ENCODE measurements at places on chromosomes 1 and 21.

DNA sequence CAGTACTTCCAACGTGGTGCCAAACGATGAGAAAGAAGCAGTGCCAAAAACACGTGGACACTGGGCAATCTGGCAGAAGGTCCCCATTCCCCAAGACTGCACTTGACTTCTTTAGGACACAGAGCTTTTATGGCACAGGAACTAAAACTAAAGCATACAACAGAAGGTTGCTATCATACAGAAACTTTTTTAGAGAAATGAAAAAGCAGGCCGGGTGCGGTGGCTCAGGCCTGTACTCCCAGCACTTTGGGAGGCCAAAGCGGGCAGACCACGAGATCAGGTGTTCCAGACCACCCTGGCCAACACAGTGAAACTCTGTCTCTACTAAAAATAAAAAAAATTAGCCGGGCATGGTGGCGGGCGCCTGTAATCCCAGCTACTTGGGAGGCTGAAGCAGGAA lies 43.0 kb downstream of the GNB1 start:
- no peak for DNase-seq

DNA sequence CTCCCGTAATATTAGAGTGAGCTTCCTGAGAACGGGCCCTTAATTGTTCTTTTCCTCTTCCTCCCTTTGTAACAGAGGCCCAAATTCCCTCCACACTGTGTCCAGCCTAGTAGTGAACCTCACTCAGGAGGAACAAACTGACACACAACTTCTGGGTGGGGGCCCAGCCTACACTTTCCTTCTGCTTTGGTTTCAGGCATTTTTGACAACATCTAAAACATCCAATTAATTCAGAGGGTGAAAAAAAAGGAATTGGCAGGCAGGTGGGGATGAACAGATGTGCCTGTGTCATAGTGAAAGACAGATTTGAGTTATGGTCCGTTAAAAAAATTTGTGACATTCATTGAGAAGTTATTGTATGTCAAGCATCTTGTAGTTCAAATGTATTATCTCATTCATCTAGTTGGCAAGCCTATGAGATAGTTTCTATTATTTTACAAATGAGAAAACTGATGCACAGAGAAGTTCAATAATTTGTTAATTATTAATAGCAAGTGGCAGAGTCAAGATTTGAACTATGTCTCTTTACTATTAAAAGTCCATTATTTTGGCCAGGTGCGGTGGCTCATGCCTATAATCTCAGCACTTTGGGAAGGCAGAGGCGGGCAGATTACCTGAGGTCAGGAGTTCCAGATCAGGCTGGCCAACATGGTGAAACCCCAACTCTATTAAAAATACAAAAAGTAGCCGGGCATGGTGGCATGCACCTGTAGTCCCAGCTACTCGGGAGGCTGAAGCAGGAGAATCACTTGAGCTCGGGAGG lies 41.6 kb upstream of the LRIG2 start:
- DNase-seq = no peak

DNA sequence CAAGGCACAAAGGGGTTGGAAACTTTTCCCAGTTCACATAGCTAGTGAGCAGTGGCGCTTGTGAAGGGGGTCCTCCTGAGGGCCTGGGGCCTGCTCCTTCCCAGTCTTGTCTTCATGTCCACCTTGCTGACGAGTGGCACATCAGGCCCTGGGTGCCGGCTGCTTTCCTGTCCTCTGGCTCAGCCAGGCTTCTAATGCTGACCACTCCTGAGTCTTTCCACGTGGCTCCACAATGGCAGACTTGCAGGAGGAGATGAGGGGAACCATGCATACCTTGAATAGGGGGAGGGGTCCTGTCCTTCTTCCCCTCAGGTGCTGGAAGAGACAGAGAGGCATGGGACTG lies 38.7 kb downstream of the MAPKAPK2 start:
- no peak for DNase-seq

- no peak for DNase-seq
These were observed 288.6 kb downstream of the HHAT start for GRCh38 chr1:210617293-210617692.

GRCh38 chr1:229229137-229229720 lies 41.7 kb upstream of the RAB4A start:
- no peak for DNase-seq

GRCh38 chr1:12487520-12487919 lies 130.5 kb downstream of the DHRS3 start:
- no peak for DNase-seq

DNA sequence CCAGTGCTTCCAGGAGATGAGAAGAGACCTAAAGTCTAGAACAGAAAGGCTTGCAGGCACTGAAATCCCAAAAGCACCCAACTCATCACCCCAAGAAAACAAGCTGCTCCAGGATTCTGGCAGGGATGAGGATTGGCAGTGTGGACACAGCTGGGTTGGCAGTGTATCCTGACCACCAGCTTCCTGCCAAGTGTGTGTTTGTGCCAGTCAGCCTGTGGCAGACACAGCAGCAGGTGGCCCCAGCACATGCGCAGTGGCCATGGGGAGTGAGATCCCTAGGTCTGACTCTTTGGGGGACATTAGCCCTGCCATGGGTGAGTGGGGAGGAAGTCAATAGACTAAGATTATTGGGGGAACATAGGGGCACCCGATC lies 8.7 kb upstream of the SNAPIN start:
- peak; percentile 36 for DNase-seq

DNA sequence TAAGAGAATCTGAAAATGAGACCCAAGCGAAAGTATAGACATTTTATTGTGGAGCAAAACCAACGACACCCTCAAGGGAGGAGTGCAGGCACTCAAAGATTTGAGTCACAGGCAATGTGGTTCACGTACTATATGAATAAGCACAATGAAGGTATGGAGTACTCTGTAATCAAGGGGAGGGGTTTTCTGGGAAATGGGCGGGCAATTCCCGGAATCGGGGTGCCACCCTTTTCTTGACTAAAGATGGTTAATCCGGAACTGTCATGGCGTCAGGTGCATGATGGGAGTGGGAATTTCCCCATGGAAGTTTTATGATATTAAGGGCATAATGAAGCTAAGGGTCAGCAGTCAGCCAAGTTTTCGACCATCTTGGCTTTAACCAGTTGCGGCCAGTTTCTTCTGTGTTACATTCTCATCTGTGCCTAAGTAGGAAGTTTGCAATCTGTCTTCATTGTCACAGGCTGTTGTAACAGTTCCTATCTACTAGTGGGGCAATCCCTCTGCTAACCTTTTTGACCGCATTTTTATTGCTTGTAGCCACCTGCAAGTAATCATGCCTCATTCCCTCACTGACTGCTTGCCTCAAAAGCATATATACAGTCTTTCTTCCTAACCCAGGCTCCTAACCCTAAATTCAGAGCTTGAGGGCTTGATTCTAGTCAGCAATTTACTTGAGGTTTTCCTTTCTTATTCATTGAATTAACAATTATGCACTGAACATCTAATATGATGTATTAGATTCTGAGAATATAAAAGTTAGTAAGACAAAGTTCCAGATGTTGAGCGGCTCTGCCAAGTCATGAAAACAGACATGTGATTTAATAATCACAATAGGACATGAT lies 775 bp upstream of the AIM2 start:
- DNase-seq = peak; percentile 82

DNA sequence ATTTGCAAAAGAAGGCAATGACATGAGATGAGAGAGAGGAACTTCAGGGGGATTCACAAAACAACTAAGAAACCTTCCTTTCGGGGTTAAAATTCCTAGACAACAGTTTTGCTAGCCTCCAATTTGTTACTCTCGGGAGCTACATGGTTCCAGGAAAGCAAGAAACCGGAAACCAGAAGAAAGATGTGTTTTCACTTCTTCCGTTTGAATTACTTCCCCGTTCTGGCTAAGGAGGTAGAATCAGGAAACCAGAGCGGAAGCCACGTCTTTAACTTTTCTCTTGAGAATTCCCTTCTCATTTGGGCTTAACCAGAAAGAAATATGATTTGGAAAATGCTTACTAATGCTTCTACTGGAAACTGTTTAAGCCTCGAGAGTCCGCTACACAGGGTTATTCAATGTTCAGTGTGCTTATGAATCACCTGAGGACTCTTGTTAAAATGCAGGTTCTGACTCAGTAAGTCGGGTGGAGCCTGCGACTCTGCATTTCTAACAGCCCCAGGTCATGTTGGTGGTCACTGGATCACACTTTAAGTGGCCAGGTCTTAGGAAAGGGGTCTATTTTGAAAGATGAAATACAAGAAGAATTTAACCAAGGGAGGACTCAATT lies 43.5 kb upstream of the MCOLN3 start:
- DNase-seq = no peak

- DNase-seq = no peak
These were observed 79.6 kb downstream of the NEGR1 start for GRCh38 chr1:72202761-72203160.

DNA sequence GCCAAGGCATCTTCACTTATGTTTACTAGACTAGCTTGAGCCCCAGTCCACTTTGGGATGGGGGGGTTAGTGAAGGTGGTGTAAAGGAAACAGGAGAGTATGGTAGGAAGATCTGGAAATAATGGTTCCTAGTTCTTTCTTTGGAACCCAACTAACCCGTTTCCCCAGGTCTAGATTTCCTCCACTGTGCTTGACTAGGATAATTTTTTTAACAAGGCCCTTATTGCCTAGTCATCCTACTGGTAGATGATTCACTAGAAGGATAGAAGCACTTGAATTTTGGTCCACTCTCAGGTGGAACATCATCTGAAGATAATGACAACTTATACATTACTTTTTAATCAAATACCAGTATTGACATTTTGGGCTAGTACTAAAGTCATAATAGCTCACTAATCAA lies 45.9 kb upstream of the MYOCOS start:
- DNase-seq = no peak

GRCh38 chr1:85334962-85335361 lies 58.5 kb upstream of the BCL10 start:
- no peak for DNase-seq

DNA sequence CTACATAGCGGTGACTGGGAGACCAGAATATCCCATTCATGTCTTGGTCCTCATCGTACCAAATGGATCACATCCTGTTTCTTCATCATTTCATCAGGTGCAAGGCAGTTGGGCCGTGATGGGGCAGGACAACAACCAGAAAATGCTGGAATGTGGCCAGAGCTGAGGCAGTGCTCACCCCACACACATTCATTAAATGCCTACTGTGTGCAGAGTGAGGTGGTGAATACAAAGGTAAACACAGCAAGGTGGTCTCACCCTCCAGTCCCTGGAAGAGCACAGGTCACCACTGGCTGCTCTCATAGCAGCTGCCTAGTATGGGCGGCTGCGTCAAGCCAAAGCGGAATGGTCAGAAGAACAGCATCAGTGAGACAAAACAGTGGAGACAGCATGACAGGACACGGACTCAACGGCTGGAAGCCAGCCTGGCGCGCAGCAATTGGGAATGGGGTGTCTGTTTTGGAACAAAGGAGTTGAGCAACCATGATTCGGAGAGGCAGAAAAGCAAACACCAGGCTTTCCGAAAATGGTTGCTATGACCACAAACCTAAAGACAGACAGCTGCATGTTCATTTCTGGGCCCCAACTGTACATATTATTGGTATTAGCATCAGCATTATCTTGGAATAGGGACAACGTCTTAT lies 5.6 kb upstream of the ADAMTSL4 start:
- no peak for DNase-seq

GRCh38 chr21:34035619-34036354 lies 37.6 kb upstream of the MRPS6 start:
- no peak for DNase-seq

DNA sequence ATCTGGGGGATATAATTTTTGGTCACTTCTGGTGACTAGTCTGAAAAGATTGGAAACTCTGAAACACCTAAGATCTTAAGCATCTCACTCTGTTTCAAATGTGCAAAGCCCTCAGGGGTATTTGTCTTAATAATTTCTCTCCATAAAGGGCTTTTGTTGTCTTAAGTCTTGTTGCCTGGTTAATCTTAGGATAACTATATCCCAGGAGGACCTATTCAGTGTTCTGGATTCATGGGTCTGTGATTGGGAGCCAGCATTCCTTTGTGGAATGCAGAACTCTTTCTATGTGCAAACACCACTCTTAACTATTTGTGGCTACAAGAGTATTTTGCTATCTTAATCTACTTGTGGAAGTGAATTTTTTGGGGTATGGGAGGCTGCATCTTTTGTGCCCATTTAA lies 1573.0 kb upstream of the PRMT6 start:
- DNase-seq = no peak

GRCh38 chr1:29757866-29758780 lies 521.8 kb downstream of the PTPRU start:
- DNase-seq = no peak

Measured in activated naive CD8-positive, alpha-beta T cell treated with anti-CD3 and anti-CD28 coated beads, Interleukin-2, amount 10 ng/mL, durations not matched to agents 7 days and 5 days (primary cell).